Glutamatergic neuron (in vitro differentiated cells): ENCODE measurements at places on chromosomes 4 and X. TPM values are rescaled to one million over a fixed set of nuclear protein-coding genes. Genes with fewer than 3 reads are reported as not detected.
A peak's percentile ranks its signal among the peaks of the same experiment; 100 is the strongest.

Gene GAB3
- total RNA-seq = 9.6 TPM

Gene CTAG2
- not detected for total RNA-seq

Gene ZDHHC9
- 62.0 TPM for total RNA-seq

DNA sequence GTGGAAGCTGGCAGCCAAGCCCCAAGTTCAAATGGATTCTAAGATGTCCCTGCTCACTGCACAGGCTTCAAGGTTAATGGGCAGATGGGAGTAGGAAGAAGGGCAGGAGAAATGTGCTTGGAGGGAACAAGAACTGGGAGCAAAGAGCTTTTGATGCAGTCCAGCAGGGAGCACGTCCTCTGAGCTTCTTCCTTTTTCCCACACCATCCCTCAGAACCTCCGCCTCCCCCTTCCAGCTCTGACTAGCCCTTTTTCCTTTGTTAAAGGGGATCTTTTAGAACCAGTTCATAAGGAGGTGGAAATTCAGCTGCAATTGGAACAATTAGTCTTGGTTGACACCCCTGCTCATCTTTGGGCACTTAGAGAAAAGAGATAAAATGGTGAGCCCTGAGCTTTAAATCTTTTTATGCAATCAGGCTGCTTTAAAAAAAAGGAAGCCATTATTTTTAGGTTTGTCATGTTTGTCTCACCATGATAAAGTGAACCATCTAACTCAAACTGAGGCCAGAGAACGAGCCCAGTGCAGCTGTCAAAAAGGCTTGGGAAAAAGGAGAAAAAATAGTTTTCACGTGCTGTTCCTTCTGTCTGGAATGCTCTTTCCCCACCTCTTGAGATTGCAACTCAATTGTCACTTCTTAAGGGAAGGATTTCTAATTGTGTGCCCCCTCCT, 135.8 kb upstream of the IL1RAPL2 start:
- no peak for DNase-seq

GRCh38 chr4:178086320-178086719, 644.1 kb upstream of the AGA start:
- DNase-seq = no peak

DNA sequence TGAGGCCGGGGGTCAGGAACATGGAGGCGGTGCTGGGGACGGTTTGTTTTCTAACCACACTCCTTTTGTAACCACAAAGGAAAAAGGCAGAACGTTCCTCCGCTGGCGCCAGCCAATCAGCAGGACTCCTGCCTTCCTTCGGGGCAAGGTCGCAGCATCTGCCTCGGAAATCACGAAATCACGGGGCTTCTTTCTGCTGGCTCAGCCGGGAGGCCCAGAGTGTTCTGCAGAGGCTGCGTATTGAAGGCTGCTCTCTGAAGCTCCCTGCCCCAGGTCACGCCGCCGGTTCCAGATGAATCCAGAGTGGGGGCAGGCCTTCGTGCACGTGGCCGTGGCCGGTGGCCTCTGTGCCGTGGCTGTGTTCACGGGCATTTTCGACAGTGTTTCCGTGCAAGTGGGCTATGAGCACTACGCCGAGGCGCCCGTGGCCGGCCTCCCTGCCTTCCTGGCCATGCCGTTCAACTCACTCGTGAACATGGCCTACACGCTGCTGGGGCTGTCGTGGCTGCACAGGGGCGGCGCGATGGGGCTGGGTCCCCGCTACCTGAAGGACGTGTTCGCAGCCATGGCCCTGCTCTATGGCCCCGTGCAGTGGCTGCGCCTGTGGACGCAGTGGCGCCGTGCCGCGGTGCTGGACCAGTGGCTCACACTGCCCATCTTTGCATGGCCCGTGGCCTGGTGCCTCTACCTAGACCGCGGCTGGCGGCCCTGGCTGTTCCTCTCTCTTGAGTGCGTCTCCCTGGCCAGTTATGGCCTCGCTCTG, 9.4 kb downstream of the TMEM187 start:
- no peak for DNase-seq

DNA sequence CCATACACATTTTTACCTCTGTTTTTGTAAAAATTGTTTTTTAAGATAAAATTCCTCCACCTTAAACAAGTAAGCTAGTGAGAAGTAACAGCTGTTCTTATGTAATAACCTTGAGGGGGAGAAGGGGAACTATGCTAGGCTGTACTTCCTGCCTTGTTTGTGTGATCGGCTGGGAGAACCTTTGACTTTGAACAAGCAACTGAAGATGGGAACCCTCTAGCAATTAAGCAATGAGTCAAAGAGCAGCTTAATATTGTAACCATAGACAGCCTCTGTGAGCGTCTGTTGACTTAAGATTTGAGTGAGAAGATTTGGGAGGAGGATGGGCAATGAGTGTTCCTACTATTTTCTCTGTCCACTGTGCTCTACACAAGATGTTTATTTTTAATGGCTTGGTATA, 135.1 kb downstream of the SCLT1 start:
- no peak for DNase-seq

- peak; percentile 83 for DNase-seq
Observed at GRCh38 chr4:173522160-173522950, 7.7 kb downstream of the HAND2 start.

DNA sequence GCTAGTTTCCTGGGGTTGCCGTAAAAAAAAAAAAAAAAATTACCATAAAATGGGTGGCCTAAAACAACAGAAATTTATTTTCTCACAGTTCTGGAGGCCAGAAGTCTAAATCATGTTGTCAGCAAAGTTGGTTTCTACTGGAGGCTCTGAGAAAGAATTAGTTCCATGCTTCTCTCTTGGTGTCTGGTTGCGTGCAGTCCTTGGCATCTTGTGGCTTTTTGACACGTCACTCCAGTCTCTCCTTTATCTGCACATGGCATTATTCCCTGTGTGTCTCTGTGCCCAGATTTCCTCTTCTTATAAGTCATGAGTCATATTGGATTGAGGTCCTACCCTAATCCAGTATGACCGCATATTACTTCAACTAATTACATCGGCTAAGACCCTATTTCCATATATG, 38.7 kb downstream of the SPATA4 start:
- DNase-seq = no peak

GRCh38 chr4:95084584-95084983, 326.8 kb downstream of the BMPR1B start:
- DNase-seq = no peak

- no peak for DNase-seq
Observed at GRCh38 chr4:157898836-157899605, 273.8 kb downstream of the GASK1B start.

- peak; percentile 84 for DNase-seq
Observed at GRCh38 chr4:8871417-8872401, at the start of gene HMX1. HMX1 (minus strand) TSS chr4:8871839; CDS start chr4:8871614, 225 bp downstream.

DNA sequence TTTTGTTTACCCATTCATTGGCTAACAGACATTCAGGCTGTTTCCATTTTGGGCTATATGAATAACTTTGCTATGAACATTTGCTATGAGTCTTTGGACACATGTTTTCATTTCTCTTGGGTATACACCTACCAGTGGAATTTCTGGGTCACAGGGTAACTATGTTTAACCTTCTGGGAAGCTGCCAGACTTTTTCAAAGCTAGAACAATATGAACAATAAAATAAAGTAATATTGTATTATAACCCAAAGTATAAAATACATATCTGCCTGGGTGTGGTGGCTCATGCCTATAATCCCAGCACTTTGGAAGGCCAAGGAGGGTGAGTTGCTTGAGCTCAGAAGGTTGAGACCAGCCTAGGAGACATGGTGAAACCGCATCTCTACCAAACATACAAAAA, 90.6 kb downstream of the DLG3 start:
- no peak for DNase-seq

DNA sequence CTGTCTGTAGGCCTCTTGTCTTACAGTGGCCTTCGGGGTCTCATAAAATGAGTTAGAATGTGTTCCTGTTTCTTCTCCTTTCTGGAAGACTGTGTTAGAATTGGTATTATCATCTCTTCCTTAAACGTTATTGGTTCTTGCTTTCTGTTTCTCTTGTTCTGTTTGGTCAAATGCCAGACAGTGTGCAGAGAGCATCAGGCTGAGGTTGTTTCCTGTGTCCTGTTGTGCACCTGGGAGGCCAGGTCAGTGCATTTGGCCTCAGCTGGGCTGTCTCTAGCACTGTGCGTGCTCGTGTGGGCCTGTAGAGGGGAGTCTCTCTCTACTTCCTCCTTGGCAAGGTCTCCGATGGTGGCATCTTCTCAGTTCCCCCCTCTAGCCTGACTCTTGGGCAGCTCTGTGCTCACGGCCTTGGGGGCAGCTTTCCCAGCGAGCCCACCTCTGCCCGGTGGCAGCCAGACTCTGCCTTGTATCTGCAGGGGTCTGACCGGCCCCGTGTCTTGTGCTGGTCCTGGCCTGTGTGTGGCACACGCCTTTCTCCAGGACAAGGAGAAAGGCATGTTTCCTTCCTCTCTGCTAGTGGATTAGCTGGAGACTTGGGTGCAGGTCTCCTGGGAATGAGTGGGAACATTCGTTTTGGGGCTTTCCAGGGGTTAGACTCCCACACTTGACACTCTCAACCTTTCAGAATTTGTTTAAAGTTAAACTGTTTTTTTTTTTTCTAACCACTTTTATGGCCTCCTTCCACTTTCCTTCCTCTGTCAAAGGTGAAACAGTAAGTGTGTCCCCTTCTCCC, 62.3 kb downstream of the FAM193A start:
- no peak for DNase-seq

DNA sequence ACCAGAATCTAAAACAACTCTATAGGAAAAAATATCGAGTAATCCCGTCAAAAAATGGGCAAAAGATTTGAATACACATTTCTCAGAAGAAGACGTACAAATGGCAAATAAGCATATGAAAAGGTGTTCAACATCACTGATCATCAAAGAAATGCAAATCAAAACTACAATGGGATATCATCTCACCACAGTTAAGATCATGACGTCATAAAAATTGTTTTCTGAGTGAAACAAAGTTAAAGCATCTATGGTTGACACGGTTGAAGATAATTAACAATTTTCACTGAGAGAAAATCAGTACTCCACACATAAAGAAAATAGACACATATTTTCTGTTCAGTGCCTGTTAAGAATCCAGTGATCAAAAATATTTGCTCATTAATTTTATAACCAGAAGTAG, 1010.8 kb upstream of the ADGRL3 start:
- DNase-seq = no peak

- DNase-seq = no peak
Observed at GRCh38 chr4:182643801-182644682, 273.1 kb downstream of the DCTD start.

DNA sequence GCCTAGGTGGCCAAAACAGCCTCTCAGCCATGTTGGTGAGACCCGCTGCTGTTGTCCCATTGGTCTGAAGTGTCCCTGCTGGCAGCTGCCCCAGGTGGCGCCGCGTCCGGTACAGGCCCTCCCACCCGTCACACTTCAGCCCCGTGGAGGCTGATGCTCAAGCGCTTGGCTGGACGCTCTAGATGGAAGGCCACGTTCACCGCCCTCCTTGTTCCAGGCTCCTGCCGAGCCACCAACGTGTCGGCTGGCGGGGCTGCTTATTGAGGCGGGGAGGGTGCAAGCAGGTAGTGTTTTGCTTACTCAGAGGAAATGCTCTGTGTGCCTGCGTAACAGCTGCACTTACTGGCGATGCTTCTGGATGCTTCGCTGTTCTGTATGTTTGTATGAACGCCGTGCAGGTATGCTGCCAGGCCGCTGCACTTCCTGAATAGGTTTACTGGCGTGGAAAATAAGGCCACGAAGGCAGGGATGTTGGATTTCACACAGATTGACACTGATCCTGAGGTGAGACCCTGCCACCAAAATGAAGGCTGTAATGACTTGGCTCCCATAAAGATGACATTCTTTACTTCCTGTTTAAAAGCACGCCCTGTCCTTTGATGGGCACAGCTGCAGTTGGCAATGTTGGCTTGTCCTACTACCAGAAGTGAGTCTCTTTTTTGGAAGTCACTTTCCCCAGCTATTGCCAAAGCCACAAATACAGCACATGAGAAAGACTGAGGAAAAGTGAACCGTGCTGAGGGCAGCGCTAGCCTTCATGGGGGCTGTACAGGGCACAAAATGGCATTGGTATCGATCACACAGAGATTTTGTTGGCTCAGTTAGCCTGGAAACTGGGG, 21.0 kb upstream of the CLCN4 start:
- no peak for DNase-seq
